Psoas muscle (tissue), 8 donors: ENCODE measurements at places on chromosomes 6 and 20. TPM values are rescaled to one million over a fixed set of nuclear protein-coding genes. Genes with fewer than 3 reads are reported as not detected.

Gene C20orf144
- not detected for total RNA-seq

GRCh38 chr6:5086294-5086890 is 1.3 kb downstream of the PPP1R3G start:
- DNase-seq, result no peak

DNA sequence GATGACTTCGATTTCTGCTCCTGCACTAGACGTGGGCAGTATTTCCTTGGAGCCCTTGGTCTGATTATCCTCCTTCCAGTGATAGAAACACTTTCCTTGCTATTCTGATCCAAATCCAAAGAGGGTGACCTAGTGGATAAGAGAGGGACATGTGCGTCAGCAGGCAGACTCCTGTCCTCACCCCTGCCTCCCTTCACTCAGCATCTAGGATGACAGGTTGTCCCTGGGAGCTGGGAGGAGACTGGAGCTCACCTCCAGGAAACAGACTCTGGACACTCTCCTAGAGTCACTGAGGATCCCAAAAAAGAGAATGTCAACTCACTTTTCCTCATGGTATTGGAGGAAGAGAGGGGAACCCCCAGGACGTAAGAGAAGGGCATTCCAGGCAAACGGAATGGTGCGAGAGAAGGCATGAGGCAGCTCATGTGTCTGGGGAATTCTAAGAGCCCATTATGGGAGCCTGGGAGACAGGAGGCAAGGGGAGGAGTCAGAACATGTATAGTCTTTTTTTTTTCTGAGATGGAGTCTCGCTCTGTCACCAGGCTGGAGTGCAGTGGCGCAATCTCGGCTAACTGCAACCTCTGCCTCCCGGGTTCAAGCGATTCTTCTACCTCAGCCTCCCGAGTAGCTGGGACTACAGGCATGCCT is 2.2 kb downstream of the C20orf173 start:
- DNase-seq, result no peak

DNA sequence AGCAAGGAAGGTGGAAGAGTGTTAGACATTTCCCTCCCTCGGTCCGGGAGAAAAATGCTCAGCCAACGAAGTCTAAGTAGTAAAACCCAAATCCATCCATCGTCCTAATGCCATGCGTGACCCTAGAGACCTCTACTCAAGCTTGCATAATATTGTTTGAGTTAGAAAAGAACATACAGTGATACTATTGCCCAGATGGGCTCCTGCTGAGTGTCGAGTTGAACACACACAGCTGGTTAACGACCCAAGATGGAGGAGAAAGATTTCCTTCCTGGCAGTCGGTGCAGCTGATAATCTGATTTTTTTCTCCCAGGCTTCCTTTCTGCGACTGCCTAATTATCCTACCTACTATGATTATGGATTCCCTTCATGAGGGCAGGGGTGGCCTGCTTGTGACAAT is 164.4 kb upstream of the KCNG1 start:
- no peak for DNase-seq
